Esophagus squamous epithelium (tissue), 5 donors: ENCODE measurements at places on chromosomes 4 and X. TPM values are rescaled to one million over a fixed set of nuclear protein-coding genes. Genes with fewer than 3 reads are reported as not detected.

GRCh38 chr4:145644699-145645098 is 25.5 kb downstream of the MMAA start:
- no peaks in the 10 kb centered on the region for H3K27me3 ChIP-seq
- no peak for DNase-seq
- no peak overlapping the region for H3K4me3 ChIP-seq
- H3K36me3 ChIP-seq = peaks cover 64% of the 10 kb centered on the region

FAM200B gene
- total RNA-seq = 39.6 TPM

GRCh38 chrX:119549327-119550016 is 15.7 kb downstream of the STEEP1 start:
- no peaks in the 10 kb centered on the region for H3K4me1 ChIP-seq
- H3K27me3 ChIP-seq = no peaks in the 10 kb centered on the region
- H3K27ac ChIP-seq = no peak overlapping the region
- H3K4me3 ChIP-seq = no peak overlapping the region
- no peak for DNase-seq

SMIM31 gene
- total RNA-seq = not detected
